ENCODE measurements at places on chromosomes 11 and 22.

GRCh38 chr11:84044706-84045105, 758.5 kb upstream of the CCDC90B start:
- no peak for DNase-seq

- no peak for DNase-seq
These were observed 14.4 kb downstream of the ATXN10 start for GRCh38 chr22:45686004-45686403.

GRCh38 chr11:2991452-2992233, 486 bp downstream of the NAP1L4 start:
- DNase-seq: no peak

DNA sequence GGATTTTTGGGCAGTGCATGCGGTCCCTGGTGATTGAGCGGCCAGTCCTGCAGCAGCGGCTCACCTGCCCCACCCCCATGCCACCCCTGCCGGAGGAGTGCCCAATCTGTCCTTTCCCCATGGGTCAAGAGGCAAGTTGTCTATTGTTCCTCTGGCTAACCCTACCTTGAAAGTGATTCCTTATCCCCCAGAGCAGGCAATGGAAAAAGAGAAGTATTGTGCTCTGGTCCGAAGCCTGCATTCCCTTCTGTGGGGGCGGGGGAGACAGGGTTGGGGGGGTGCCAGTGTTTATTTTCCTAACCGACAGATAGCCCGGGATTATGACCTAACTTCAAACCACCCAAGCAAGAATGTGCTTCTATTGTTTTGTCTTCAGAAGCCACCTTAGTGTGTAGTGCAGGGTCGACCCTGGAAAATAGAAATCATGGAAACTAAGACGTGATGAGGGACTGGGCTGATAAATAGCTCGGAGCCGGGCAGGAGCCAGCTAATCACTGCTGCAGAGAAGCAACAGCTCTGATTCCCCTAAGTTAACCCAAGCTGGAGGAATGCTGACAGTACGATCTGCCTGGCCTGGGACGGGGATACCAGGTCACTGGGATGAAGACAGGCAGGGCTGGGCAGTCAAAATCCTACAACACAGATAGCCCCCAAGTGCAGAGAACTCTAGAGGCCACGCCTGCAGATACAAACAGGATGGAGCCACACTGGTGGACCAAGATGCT, 38.7 kb upstream of the ATXN10 start:
- DNase-seq: no peak

GRCh38 chr22:50516891-50517290, 8.5 kb downstream of the SCO2 start:
- no peak for DNase-seq

DNA sequence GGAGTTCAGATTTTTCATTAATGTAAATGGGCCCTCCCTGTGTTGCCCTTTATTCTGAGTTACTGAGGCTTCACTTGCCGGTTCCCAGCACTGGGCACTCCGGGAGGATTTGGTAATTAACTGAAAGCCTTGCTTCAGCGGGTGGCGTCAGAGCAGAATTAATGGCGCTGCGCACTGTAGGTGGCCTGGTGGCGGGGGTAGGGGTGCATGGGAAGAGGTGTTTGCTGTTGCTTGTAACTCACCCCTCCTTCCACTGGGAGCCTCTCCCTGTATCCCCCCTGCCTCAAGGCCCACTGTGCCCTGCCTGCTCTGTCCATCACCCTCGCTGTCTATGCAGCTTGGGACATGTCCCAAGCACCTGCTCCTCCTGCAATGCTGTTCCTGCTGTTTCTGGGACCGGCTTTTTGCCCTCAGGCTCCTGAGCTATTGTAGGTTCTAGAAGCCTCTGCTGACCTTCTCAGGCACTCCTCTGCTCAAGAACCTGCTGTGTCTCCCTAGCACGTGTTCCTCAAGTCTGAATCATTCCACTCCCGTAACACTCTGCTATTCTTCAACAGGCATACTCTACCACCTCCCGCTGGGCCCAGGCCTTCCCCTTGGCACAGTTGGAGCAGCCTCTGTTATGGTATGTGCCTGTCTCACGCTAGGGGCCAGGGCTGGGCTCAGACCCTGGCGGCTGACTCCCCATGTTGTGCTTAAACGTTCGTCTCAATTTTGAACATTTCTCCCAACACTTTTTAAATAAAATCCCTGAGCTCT, 24.4 kb downstream of the ARHGAP8 start:
- no peak for DNase-seq

GRCh38 chr11:77558380-77558779, 31.4 kb upstream of the AQP11 start:
- DNase-seq: no peak

DNA sequence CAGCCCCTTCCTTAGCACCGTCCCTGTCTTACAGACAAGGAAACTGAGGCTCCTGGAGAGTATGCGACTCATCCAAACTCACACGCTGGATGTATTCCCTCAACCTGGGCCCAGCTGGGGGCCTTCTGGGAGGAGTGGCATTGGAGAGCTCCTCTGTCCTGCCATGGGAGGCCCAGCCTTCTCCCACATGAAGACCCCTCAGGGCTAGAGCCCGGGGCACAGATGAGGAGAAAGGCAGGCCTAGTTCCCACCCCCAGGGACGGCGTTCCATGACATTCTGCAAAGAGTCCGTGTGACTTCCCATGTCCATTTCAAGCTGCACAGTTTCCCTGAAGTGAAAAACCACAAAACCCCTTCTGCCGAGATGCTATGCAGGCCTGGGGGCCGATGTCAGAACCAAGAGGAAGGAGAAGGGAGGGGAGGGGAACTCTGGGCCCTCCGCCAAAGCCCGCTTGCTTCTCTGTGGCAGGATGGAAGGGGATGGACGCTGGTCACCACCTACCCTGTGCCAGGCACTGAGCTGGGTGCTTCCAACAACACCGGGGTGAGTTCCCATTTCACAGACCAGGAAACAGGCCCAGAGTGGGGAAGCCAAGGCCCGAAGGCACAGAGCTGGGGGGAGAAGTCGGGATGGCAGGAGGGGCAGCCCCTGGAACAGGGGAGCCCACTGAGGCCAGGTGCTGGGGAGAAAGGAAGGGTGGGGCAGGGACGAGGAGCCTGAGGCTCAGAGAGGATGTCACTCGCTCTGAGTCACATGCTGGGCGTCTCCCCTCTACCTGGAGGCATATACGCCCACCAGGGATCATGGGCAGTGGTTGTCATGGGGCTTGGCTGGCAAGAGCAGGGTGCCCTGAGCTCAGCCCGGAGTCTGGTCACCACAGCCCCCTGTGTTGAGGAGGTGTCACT, 15.7 kb downstream of the RAC2 start:
- DNase-seq: no peak

GRCh38 chr11:44725757-44726282, 942 bp upstream of the TSPAN18 start:
- no peak for DNase-seq

- DNase-seq: no peak
These were observed 11.6 kb downstream of the IGF2 start for GRCh38 chr11:2127482-2128129.

DNA sequence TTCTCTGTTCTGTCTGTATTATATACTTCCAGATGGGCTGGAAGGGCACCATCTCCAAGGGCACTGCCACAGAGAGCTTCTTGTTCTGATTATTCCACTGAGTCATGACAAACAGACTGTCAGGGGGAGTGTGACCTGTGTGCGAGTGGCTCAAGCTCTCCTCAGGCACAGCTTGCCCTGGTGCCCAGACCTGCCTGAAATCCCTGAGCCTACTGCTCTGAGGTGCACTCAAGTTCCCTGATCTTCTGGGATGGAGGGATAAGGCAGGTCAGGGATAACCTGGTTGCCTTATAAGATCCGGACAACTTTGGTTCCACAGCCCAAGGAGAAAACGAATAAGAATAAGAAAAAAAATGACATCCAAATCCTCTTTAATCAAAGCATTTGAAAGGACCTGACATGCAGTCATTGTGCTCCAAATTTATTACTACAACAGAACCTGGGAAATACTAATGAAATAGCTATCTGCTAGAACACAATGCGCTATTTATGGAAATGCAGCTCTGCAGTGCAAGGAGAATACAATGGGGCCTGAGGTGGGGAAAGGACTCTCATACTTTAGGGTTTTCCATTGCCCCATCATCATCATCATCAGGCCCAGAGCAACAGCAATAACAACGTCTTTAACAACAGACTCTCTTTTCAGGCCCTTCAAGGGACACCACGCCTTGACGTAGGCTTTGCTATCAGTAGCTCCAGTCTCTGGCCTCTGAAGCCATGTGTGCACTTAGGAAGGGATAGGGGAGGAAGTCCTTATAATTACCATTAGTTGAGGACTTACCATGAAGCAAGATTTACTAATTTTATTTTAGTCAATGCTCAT, 217.1 kb upstream of the KIRREL3 start:
- no peak for DNase-seq

DNA sequence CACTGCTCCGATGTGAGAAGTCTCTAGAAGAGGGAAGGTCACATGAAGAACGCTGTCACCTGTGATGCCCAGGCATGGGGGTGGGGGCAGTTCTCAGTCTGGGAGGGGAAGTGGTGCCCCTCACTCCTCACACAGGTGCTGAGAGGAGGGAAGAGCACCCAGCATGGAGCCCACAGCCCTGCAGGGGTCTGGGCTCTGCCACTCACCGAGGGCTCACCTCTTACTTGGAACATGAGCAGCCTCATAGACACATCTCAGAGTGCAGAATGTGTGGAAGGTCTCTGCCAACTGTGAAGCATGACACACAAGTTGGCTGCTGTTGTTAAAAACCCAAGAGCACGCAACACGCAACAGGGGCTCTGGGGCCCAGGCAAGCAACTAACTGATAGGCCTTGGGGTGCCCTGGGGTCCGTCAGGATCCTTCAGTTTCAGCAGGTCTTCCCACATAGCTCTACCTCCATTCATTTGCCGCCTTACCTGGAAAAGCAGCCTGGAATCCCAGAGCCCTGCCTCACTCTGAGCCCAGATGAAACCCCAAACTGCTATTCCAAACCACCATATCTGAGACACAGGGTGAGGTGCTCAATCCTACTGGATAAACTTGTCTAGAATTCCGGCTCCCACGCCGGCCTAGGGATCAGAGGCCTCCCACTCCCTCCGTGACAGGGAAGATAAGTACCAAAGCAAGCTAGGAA, 17.5 kb upstream of the TMPRSS4 start:
- DNase-seq: no peak

DNA sequence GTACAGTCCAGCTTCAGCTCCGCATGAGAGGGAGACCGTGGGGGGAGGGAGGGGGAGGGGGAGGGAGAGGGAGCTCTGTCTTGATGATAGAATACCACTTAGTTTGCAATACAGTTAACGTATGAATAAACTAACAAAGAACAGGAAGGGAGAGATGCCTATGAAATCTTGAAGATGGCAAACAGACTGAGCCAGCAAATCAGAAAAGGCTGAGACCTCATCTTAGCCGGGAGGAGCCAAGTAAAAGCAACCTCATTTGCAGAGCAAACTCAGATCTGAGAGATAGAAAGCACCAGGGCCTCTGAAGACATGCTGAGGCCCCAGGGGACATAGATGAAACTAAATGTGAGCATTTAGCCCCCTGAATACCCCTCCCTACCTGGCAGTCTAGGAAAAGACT, 23.0 kb downstream of the APLP2 start:
- no peak for DNase-seq

DNA sequence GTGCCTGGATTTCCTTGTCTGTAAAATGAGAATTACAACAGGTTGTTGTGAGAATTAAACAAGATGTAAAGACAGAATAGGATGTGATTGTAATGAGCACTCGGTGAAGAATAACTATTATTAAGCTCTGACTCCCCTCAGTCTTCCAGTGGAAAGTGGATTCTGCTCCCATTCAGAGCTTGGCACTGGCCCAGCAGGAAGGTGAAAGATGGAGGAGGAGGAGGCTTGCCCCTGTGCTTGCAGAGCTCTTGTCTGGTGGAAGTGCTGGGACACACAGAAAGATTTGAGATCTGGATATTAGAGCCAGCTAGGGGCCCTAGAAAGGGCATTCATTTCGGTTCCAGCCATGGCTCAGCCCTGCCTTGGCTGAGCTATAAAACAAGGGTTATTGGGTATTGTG, 28.2 kb downstream of the PHLDB1 start:
- no peak for DNase-seq

- DNase-seq: no peak
These were observed 994 bp downstream of the PPP6R3 start for GRCh38 chr11:68461575-68461917.

DNA sequence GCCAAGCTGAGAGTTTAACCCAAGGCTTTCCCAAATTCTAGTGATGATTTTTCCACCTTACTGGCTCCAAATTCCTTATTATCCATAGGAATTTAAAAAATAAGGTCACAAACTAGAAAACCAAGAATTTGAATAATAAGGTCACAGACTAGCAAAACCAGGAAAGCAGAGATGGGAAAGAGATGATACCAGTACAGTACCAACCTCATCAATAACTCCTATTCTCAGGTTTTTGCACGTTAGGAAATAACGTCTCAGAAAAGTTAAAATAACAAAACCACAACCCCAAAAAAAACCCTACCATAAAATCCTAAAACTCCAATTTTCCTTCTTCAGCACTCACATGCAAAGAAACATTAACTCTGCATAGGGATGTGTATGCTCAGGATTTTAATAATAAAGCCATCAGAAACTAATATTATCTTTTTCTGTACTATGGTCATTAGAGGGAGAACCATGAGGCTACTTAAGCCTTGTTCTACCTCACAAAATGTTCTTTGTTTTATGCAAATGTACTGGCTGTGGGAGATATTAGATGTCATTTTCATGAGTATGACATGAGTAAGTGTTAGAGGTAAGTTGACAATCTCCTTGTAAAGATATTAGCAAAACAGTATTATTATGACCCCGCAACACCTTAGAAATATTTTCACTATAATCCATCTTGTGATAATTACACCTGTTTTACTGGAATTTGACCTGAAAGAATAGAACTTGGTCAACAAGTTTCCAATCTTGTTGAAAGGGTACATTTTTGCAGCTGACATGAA, 16.1 kb upstream of the EED start:
- DNase-seq: no peak

DNA sequence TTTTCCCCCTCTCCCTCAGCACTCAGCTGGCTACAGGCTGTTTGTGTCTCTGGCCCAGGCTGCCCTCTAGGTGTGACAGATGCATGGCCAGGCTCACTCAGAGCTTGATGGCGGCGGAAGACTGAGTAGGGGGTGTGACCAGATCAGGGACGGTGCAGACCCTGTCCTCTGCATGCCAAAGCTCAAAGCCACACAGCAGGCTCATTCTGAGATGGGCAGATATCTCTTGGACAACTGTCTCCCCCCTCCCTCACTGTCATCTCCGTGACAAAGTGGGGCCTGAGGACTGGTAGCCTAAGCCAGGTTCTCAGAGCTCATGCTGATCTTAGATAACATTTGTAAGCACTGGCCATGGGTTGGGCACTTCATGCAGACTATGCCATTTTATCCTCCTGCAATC, 231.3 kb downstream of the DSCAML1 start:
- DNase-seq: no peak

GRCh38 chr22:28951530-28951929, 68.2 kb downstream of the ZNRF3 start:
- DNase-seq: no peak

Data from stimulated activated CD8-positive, alpha-beta memory T cell treated with anti-CD3 and anti-CD28 coated beads, Interleukin-4, amount 100 ng/mL, for 4 hours (primary cell).